SK-N-SH (cell line): ENCODE measurements at places on chromosomes 7 and 10.

- no peak for DNase-seq
Measured at GRCh38 chr7:2810682-2811415, 33.3 kb downstream of the GNA12 start.

GRCh38 chr7:42002654-42003053 is 234.4 kb downstream of the GLI3 start:
- DNase-seq = no peak

DNA sequence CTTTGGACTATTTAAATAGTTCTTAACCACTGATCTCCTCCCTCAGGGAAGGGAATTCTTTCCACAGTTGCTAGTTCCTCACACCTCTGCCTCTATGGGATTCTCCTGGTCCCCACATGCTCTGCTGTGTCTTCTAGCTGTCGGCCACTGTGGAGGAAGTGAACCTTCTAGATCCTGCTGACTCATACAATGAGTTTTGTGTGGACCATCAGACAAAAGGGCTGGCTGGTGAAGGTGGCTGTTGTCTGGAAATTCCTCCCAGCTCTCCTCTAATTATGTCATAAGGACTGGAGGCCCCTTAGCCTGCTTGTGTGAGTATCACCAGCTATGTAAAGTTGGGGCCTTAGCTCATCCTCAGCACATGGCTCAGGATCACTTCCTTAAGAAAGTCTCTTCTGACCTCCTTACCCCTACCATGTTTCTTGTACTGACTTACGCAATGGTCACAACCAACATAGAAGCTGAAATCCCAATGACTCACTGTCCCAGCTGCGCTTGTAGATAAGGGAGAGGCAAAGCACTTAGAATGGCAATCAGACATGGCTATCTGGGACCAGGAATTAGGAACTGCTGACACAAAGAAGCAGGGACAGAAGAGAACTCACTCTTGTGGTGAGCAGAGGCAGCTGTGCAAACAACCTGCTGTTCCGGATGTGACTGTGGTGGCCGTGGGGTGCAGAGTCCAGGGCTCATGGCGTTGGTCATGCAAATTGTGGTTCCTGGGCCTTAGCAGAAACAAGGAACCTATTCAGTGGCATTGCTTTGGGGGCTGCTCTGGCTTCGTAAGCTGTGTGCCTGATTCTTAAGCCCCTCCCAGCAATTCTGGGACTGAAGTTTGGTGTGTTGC is 2.5 kb upstream of the MACC1 start:
- no peak for DNase-seq

DNA sequence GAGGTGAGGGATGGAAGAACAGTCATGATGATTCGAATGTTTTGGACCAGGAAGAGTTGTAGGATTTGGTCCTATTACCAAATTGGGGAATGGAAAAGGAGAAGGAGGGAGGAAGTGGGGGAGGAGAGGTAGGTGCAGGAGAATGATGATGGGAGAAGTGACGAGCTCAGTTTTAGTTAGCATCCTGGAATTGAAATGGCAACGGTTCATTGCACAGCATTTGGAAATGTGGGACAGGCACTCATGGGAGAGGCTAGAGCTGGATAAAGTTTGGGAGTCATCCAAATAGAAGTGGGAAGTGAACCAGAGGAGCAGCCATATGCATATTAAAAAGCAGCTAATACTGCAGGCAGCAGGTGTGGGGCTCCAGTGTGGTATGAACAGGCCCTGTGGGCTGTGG is 253.6 kb downstream of the SORCS3 start:
- no peak for DNase-seq

- DNase-seq = no peak
Measured at GRCh38 chr7:77808517-77808916, 9.9 kb downstream of the PHTF2 start.

DNA sequence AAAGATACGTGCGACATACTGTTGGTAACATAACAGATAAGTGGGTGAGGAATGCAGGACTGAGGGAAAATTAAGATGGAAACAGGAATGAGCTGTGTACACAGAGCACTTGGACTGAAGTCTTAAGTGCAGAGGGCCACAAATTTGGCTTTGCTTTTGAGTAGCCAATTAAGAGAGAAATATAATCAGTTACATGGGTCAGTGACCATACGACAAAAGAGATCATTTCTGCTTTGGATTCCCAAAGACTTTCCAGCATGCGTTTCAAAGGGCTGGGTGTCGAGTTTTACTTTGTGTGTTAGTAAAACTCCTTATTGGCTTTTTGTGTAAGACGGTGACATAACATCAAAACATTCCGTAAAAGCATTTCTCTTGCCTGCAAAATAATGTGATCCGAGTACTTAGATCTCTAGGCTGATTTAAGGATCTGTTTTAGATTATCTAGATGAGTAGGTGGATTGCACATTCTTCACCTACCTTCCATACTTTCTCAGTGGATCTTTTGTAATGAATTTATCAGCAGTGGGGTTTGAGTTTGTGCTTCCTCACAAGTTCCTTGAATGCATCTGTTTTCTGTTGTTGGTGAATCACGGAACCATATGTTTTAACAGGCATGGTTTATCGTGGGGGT is 7.5 kb downstream of the RABGEF1 start:
- DNase-seq = no peak

DNA sequence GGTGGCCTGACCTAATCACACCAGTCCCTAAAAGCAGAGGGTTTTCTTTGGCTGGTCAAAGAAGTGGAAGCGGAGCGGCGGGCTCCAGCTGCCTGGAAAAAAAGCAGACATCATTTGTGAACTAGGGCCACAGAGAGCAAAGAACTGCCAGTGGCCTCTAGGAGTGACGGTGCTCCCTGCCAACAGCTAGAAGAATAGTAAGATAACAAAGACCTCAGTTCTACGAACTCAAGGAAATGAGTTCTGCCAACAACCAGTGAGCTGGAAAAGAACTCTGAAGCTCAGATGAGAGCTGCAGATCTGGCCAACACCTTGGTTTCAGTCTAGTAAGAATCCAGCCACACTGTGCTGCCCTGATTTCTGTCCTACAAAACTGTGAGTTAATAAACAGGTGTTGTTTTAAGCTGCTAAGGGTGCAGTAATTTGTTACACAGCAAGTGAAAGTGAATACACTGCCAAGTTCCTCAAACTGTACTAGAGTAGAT is 178.0 kb downstream of the SRPK2 start:
- DNase-seq = no peak

- DNase-seq = no peak
Measured at GRCh38 chr10:44341886-44342285, 43.0 kb downstream of the CXCL12 start.

GRCh38 chr10:101563497-101564040 is 24.5 kb downstream of the POLL start:
- DNase-seq = peak; percentile 17

GRCh38 chr7:82319674-82320118 is 123.9 kb downstream of the CACNA2D1 start:
- peak; percentile 83 for DNase-seq

GRCh38 chr7:117383483-117384189 is 43.7 kb downstream of the ASZ1 start:
- no peak for DNase-seq

GRCh38 chr10:77784856-77785255 is 141.7 kb downstream of the DLG5 start:
- no peak for DNase-seq
